ENCODE measurements at places on chromosomes 12 and 14. TPM values are rescaled to one million over a fixed set of nuclear protein-coding genes. Genes with fewer than 3 reads are reported as not detected.

The ARHGEF25 gene
- total RNA-seq, result 22.3 TPM

The EVL gene
- 19.7 TPM for total RNA-seq

The SMCO3 gene
- total RNA-seq, result 0.92 TPM

The C14orf180 gene
- total RNA-seq, result not detected
